ENCODE measurements at places on chromosomes 2 and 18.

- no peak for DNase-seq
Observed at GRCh38 chr2:163934131-163934530, 198.3 kb upstream of the FIGN start.

- no peak for DNase-seq
Observed at GRCh38 chr2:106953236-106953635, 67.3 kb upstream of the ST6GAL2 start.

DNA sequence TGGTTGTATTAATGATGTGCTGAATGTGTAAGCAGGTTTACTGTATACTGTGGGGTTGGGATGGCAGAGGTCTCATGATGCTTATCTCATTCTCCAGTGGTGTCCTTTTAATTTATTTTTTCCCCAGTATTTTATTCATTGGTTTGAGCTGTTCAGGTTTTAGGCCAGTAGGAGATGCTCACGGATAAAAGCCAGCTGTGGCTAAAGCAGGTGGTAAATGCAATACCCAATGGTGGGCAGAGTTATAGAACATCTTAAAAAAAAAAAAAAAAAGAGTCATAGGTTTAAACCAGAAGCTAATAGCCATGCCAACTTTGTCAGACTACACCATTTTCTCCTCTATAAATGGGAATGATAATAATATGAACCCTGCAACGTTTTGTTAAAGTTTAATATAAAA is 57.8 kb upstream of the NEUROD1 start:
- no peak for DNase-seq

DNA sequence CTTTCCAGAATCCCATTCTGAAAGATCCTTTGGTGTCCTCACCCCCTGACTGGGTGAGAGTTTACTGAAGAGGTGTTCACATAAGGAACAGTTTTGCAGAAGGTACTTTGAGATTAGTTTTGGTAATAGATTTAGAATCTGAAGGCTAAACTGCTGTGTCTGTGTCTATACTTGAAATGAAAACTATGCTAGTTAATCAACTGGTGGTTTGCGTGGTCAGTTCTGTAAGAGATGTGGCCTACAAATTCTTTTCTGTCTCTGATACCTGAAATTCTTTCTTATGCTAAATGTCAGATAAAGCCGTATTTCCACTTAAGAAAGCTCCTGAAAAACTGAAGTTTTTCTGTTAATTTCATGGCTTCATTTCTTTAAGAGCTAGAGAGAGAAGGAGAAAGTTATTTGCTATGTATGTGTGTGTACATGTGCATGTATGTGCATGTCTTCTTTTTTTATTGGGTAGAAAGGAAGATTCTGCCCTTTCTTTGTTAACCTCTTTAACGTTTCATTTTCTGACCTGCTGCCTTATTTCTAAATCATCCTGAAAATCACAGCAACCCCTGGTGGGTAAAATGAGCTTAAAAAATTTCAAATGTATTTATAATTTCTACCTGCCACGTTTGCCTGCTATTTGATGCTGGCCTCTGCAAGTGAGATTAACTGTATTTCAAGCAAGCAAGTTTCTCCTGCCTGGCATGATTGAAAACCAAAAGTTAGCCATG is 552.0 kb upstream of the NRP2 start:
- no peak for DNase-seq

DNA sequence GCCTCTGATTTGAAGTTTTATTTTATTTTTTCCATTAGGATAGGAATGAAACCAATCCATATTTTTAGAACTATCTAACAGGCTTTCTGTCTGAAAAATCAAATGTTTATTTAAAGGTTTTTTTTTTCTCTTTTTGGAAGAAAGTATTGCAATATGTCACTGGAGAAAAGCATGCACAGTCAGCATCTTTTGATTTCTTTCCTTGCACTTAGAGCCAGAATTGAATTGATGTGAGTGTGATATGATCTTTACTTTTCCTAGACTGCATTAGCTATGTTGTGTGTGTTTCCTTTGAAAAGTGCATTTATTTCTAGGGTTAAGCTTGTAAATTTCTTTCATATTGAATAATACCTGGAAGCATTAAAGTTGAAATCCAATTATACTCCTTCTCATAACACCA is 87.6 kb downstream of the ASXL3 start:
- DNase-seq: no peak

GRCh38 chr2:231343006-231343710 is 52.4 kb upstream of the B3GNT7 start:
- no peak for DNase-seq

DNA sequence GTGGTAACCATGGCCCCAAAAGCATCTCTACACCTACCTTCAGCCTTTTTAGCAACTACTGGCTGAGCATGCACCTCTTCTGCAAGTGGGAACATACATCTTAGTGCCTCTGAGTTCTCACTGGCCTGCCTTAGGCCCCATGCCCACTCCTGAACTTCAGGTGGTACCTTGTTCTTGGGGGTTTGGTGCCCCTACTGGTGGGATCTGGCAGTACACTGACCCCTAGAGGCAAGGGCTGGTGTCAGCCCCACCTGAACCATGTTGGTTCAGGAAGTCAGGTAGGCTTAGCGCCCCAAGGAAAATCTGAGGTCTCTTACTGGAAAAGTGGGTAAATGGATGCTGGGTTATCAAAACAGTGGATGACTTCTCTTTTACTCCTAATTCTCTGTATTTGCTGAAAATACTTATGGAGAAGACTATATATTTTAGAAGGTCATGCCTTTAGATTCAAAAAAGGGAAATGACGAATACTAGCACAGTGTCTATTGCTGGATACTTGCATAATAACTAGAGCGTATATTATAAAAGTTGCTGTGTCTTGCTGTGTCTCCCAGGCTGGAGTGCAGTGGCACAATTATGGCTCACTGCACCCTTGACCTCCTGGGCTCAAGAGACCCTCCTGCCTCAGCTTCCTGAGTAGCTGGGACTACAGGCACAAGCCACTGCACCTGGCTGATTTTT is 84.6 kb downstream of the RAB31 start:
- no peak for DNase-seq

GRCh38 chr2:178512484-178512883 is 32.2 kb downstream of the PLEKHA3 start:
- no peak for DNase-seq

DNA sequence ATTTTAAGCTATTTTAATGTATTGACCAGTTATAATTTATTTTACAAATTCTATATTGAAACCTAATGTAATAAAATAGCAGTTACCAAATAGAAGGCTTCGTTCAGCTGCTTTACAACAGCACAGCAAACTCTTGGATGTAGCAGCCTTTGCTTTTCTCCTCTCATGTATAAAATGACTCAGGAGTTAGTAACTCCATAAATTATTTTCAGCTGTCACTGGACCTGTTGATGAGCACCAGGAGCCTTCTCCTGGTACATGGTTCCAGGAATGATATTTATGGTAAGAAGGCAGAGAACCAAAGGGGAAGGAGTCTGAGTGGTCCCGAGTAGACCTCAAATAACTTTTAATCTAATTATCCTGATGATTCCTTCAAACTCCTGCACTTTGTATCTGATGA is 256.4 kb upstream of the NETO1 start:
- no peak for DNase-seq

- DNase-seq: no peak
Observed at GRCh38 chr2:21794611-21795010, 670.8 kb downstream of the TDRD15 start.

DNA sequence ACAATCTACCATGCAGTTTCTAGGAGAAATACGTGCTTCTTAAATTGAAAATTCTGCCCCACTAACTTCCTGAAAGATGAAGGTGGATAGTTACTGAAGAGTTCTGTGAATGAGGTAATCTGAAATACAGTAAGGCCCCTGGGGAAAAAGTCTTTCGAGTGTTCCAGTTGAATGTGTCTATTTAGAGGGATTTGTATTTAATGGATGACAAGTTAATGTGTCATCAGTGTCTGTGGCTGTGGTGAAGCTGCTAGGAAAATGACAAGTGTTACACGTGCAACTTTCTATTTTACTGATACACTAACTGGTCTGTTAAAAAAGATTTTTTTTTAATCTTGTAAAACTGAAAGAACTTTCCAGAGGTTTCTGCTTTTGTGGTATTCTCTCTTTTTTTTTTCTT is 384.6 kb downstream of the STK39 start:
- no peak for DNase-seq

GRCh38 chr2:2581331-2582159 is 250.5 kb upstream of the MYT1L start:
- no peak for DNase-seq

DNA sequence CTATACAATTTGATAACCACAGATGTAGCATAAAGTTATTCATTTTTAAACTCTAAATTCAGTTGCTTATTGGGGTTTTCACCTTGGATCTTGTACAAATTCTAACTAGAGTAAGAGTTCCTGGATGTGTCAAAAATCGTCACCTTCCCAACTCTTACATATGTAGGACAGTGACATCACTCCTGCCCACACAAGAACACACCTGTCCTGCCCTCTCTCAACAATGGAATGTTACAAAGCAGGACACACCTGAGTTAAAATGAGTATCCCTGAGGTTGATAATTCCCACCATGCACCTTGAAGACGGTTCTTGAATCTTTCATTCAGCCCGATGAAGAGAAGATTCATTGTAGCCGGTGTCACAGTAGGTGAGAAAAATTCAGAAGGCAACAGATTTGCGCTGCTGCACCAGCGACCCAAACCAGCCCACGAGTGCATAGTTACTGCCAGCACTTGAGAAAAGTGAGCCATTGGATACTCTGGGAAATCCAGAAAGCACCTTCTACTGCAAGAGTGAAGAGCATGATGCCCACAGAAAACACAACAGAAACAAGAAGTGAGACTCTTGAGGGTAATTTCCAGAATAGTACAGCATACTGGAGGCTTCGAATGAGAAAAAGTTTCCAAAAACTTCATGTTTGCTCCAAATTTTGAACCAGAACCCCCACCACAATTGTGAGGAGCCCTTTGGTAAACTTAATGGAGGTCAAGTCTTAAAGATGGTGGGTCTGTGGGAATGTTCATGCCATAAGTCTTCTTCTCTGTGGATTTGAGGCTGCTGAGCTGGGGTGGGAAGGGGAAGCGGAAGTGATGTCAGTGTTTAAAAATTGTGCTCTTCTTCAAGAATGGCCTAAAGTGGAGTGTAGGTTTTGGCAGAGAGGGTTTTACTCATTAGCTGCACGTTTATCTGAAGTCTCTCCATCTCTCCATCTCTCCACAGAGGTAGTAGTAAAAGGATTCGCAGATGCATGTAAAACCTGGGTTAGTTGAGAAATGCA is 34.7 kb upstream of the ADAM23 start:
- no peak for DNase-seq

GRCh38 chr2:230949966-230950873 is 25.2 kb upstream of the GPR55 start:
- no peak for DNase-seq

DNA sequence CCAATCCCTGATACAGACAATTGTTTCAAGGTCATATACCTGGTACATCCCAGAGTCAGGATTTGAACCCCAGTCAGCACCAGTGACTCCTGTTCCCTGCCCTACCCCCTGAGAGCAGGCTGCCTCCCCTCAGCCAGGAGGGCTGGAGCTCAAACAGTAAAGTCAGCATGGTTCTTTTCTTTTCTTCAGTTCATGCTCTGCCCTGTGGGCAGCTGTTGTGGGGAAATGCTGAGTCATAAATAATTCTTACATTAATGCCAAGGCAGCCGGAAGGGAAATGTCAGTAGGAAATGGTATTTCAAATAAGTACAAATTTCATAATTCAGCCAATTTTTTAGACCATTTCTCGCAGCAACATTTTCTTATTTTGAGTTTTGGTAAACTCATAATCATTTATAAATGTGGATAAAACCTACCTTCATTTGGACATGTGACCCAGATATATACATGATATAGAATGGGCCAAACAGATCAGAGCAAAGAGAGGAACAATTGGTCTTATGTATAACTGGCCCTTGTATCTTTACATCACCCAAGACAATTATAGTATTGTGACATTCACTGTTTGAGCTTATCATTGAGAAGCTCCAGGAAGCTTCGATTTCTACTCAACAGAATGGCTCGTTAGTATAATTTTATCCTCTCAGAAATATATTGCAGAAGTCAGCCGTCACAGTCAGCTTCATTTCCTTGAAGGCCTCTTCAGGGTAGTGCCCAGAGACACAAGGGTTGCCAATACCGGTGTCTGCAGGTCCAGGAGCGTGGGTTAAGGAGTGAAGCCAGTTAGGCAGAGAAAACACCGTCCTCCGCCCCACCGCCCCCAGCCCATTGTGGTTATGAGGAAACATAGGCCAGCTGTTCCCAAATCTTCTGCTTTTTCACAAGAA is 28.0 kb upstream of the SCYGR1 start:
- DNase-seq: no peak
